ENCODE measurements at places on chromosomes 2 and 18. TPM values are rescaled to one million over a fixed set of nuclear protein-coding genes. Genes with fewer than 3 reads are reported as not detected.
A peak's percentile ranks its signal among the peaks of the same experiment; 100 is the strongest.

Gene ADRA2B
- 3.2 TPM for total RNA-seq

- DNase-seq, result no peak
These were observed 78.2 kb downstream of the COA5 start for GRCh38 chr2:98530114-98530513.

DNA sequence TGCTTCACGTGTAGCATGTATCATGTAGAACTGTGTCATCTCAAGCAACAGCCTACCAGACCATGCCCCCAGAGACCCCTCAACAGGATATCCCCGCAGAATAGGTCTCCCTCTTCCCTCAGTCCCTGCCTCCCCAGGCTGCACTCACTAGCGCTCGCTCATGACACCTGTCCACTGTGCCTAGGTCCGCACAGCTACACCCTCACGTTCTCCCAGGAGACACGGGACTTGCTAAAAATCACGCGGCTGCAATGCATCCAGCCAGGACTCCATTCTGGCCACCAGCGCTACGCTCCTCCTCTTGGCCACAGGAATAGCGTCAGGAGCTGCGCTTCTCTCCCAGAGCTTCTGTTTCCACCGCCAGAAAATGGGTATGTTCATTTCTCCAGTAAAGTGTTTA lies 2.5 kb downstream of the PXDN start:
- DNase-seq, result peak; percentile 55

Gene NEU4
- total RNA-seq, result not detected

DNA sequence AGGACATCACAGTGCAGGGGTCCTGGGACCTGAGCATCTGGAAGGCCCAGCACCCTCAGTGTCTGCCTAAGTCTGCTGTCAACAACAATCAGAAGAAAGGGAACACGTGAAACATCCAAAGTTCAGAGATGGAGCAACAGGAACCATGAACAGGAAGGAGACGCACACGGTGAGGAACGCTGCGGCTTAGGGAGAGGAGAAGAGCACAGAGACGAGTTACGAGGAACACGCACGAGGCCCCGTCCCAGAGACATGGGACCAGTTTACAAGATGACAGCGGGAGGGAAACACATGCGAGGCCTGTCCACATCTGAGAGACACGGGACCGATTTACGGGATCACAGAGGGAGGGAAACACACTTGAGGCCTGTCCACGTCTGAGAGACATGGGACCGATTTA lies 2.9 kb upstream of the KCNG2 start:
- DNase-seq, result no peak

Gene CYP27C1
- 0.31 TPM for total RNA-seq

DNA sequence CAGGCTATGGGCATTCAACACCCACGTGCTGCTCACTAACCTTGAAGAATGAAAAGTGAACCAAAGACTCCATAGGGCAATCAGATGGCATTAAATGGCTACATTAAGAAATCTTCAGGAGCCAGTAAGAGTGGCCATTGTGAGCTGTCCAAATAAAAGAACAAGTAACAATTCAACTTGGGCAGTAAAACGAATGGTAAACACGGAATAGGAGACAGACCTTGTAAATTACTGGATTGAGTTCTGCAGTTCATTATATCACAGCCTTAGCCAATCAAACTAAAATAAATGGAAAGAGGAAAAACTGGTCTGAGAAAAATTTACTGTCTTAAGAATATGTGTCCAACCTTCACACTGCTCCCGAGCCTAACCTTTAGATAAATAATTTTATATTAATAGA lies 306.5 kb upstream of the ZNF521 start:
- no peak for DNase-seq

Gene SLC35F6
- 27.6 TPM for total RNA-seq
